ENCODE measurements at places on chromosomes 5 and 9. TPM values are rescaled to one million over a fixed set of nuclear protein-coding genes. Genes with fewer than 3 reads are reported as not detected.

Gene CTNNA1
- 215 TPM for total RNA-seq

Gene PCDHGA7
- total RNA-seq: 0.86 TPM

Gene ADAMTSL2
- total RNA-seq: not detected

Gene OR1Q1
- not detected for total RNA-seq

Gene SEMA6A
- 0.11 TPM for total RNA-seq

Gene HSD17B3
- not detected for total RNA-seq

Gene TTC16
- not detected for total RNA-seq

Gene PKD2L2
- not detected for total RNA-seq

Gene DBH
- not detected for total RNA-seq

Gene GRIA1
- total RNA-seq: 1.3 TPM

Measured in hair follicular keratinocyte (primary cell).